Activated naive CD8-positive, alpha-beta T cell treated with anti-CD3 and anti-CD28 coated beads for 36 hours (primary cell): ENCODE measurements at places on chromosomes 7 and 10.

DNA sequence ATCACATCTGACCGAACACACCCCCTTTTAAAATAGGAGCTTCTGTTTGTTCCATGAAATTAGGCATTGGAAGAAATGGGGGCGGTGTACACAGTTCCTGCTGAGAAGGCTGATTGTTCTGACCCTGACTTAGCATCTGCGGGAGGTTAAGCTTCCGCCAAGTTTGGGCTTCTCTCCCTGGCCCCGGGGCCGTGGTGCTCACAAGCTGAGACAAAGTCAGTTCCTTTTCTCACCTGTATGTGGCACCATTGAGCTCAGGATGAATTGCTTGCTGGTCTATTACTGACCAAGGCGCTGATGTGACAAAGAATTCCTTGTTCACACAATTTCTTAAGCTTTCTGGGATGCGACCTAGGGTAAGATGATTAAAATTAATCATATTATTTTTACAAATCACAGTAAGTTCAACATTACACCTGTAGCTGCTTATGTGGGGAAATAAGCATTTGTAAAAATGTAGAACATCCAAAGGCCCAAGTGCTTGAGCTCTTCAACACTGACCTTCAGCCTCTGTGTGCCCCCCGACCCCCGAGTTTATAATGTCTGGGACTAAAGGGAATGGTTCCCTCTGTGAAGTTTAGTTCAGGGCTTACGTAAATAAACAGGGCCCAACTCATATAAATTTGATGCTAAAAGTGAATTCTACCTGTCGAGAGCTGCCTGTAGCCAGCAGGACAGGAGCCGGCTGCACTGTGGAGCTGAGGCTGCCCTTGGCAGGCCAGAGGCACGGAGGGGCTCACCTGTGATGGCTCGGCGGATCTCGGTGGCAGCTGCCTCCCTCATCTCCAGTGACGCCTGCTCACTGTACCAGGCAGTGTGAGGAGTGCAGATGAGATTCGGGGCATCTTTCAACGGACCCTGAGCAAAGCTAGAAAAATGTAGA, 50.8 kb downstream of the ZRANB1 start:
- DNase-seq, result no peak

- no peak for DNase-seq
These were observed 71.2 kb downstream of the ADCY1 start for GRCh38 chr7:45645141-45645969.

- no peak for DNase-seq
These were observed 99.5 kb downstream of the GPR85 start for GRCh38 chr7:112987171-112987570.

DNA sequence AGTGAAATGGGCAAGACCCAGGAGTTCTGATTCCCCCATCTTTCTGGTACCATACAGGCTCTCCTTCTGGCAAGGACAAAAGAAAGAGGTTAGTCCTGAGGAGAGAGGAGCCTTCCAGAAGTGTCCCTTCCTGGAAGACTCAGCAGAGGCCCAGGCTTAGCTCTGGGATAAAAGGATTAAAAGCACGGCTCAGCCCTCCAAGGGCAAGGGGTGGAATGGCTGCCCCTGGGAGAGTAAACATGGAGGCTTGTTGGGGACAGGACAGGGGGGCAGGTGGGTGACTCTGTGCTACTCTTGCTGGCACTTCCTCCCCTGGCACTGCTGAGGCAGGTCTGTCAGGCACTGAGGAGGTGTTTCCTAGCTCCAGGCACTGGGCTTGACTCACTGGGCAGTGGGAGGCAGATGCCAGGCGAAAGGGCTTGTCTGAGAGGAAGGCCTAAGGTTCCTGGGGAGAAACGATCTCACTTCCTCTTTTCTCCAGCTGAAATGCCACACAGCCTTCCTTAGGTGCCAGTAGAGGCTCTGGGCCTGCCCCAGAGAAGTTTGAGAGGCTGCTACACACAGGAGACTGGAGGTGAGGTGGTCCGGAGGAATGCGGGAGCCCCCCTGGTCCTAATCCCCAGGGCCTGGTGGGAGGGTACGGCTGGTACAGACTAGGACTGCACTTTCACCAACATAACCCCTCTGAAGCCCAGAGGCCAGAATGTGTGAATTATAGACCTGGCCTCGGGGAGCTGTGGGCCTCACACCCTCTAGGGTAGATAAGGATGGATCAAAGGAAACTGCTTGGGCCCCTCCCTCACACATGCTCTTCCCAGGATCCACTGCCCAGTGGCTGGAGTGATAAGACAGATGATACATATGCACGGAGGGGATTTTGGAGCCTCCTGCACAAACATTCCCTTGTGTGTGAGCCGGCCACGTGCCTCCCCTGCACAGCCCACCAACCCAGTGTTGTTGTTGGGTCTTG, 63.2 kb upstream of the PODXL start:
- no peak for DNase-seq

- DNase-seq, result peak; percentile 53
These were observed 26.3 kb upstream of the WDFY4 start for GRCh38 chr10:48658243-48658974.

- DNase-seq, result no peak
These were observed 72.8 kb upstream of the NMT2 start for GRCh38 chr10:15241306-15241705.

DNA sequence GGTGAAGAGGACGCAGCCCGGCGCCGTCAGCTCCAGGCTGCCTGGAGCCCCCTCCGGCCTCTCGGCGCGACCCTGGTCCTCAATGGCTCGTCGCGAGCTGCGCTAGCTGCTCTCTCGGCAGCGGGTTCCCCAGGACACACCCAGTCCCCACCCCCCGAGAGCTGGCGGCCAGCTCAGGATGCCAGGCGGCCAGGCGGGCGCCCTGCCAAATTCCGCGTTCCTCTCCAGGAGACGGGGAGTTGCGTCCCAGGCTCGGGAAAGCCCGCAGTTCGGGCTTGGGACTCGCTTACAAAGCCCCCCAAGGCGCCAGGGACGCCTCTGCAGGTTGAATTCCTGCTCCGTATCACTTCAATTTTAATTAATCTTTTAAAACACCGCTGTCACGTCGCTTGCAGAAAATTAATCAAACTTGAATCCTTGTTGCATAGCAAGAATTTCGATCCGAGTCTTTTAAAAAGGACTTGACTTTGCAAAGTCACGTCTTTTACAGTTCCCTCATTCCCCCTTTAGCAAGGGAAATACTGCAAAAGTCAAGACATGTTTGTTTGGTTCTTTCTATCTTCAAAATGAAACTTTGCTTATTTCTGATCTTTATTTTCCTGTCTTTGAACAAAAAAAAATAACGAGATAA, 28.2 kb downstream of the SKIDA1 start:
- DNase-seq, result peak; percentile 43

- no peak for DNase-seq
These were observed 35.2 kb upstream of the TNS3 start for GRCh38 chr7:47617131-47617530.

DNA sequence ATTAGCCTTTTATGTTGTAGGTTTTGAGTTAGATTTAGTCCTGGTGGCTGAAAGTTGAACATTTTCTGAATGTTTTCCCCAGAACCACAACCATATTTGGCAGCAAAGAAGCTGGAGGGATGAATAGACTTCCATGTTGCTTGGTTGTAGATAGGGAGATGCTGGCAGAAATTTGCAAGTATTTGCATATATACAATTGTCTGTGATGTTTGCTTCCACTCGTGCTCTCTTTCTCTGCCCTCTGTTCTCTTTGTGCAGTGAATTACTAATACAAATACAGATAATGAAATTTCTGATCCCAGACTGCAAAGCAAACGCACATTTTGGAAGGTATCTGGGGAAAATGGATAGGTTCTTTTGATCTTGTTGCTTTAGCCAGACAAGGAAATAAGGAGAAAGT, 96.1 kb downstream of the SNX10 start:
- no peak for DNase-seq

DNA sequence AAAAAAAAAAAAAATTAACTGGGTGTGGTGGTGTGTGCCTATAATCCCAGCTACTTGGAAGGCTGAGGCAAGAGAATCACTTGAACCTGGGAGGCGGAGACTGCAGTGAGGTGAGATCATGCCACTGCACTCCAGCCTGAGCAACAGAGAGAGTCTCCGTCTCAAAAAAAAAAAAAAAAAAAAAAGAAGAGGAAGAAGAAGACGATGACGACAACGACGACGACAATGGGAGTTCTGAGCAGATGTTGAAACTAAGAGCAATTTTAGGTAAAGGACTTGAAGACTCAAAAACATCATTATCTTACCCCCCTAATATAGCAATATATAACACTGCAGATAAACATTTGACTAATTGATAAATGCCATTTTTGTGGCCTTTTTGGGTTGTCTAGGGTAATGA, 39.5 kb upstream of the PPP1R17 start:
- DNase-seq, result no peak

GRCh38 chr10:79047584-79047874, 21.2 kb upstream of the ZMIZ1 start:
- no peak for DNase-seq

DNA sequence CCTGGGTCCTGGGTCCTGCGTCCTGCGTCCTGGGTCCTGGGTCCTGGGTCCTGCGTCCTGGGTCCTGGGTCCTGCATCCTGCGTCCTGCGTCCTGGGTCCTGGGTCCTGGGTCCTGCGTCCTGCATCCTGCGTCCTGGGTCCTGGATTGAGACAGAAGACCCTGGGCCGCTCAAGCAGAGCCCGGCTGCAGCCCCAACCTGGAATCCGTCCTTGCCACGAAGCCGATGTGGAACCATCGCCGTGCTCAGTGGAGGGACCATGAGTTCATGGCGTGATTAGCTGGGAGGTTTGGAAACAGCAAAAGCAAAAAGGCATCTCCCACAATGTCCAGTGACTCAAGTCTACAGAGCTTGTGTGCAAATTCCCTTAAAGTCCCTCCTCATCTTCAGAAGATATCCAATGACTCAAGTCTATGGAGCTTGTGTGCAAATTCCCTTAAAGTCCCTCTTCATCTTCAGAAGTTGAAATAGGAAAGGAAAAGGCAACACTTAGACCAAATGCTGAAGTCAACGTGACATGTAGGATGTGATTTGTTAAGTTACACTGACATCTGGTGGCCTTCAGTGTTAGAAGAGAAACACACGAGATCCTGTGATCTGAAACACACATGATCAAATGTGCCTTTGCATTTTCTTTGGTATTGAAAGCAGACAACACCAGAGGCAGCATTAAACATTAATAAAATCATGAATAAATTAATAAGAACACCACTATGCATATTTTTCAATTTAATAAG, 179.9 kb downstream of the PTPRN2 start:
- DNase-seq, result no peak

DNA sequence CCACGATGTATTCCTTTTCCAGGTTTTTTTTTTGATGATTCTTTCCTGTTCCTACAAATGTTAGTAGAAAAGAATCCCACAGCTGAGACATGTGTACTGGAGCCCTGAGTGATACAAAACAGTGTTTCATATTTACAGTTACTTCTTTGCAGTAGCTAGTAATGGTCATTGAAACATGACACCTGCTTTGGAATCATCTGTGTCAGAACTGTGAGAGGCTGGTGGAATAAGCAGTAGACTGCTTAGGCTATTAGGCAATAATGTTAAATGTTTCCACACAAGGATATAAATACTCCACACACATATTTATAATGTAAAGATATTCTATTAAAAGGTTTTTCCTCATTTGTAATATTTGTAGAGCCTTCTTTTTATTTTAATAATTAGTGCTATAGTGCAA, 394.0 kb downstream of the THSD7A start:
- no peak for DNase-seq

GRCh38 chr10:92573091-92573797, 649 bp downstream of the IDE start:
- peak; percentile 52 for DNase-seq

DNA sequence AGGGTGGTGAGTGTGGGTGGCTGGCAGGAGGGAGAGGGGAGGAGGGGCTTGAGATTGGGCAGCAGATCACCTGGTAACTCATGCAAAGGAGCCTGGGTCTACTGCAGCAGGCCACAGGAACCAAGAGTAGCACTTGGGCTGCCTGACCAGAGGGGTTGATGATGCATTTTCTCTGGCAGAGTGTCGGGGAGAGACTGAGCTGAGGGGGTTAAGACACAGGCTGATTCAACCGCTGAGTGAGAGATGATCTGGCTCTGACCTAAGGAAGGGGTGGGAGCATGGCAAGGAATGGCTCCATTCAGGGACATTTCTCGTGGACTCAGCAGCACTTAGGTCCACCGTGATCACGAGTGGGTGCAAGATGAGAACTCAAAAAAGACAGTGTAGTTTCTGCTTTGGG, 115.5 kb upstream of the STK17A start:
- DNase-seq, result no peak

DNA sequence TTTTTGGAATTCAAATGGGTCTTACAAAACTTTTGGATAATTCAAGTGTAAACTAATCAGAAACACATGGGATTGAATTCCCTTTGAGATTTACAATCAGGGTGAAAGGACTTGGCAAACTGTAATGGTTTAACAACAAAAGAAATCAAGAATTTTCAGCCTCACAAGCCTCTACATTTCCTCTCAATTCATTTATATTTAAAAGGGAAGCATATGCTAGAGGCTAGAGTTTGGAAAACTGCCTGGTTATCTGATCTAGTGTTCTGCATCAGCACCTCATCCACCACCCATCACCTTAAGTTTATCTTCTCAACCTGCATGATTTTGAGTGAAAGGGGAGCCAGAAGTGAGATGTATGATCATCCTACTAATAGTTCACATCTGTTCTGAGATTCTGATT, 120.7 kb downstream of the TES start:
- DNase-seq, result no peak
